ENCODE measurements at places on chromosomes 5 and 9. TPM values are rescaled to one million over a fixed set of nuclear protein-coding genes. Genes with fewer than 3 reads are reported as not detected.
A peak's percentile ranks its signal among the peaks of the same experiment; 100 is the strongest.

GRCh38 chr9:111913159-111913558 lies 16.5 kb downstream of the UGCG start:
- no peak for DNase-seq

GRCh38 chr5:148978370-148979082 lies 84.3 kb downstream of the SH3TC2 start:
- DNase-seq = no peak

- DNase-seq = no peak
Measured at GRCh38 chr9:123417289-123418051, 61.5 kb downstream of the CRB2 start.

DNA sequence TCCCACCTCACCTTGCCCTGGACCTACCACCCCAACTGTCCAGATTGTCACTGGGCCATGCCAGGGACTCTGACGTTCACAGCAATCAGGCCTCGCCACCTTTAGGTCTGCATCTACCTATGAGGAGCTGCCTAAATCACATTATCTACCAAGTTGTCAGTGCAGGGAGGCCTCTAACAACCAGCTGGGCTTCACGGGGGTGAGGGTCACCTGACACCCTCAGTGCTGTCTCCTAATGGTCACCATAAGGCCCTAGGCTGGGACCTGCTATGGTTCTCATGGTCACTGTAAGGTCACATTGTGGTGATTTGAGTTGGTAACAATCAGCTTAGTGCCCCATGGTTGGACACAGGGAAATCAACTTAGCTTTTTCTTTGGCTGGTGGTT lies 119.2 kb upstream of the CXCL14 start:
- DNase-seq = no peak

Gene AGXT2
- total RNA-seq = not detected

GRCh38 chr9:102456562-102456961 lies 538.6 kb upstream of the CYLC2 start:
- DNase-seq = no peak

Gene NPR2
- total RNA-seq = 2.1 TPM

DNA sequence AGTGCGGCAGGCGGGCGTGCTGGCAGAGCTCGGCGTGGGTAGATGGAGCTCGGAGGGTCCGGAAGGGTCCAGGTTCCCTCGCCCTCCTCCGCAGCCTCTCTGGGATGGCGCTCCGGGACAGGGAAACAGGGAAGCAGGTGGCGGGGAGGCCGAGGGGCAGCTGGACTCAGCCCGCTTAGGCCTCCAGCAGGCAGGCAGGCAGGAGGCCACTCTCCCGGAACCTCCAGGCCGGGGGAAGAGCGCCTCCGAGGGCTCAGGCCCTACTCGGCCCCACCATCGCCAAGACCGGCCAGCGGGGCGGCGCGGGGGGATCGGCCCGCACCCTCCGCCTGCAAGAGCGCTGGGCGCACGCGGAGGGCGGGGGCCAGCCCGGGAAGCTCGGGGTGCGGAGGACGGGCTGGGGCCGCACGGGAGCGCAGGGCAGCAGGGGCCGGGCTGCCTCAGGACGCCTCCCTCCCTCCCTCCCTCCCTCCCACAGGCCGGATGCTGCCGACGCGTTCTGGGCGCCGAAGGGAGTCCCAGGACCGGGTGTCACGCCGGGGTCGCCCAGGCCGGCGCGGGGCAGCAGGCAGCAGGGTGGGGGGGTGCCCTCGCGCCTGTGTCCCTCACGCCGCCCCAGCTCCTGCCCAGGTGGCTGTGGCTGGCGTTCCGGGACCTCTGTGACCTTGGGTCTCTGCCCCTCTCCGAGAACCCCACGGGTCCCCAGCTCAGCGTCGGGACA lies 977 bp downstream of the MGAT4B start:
- peak; percentile 58 for DNase-seq

DNA sequence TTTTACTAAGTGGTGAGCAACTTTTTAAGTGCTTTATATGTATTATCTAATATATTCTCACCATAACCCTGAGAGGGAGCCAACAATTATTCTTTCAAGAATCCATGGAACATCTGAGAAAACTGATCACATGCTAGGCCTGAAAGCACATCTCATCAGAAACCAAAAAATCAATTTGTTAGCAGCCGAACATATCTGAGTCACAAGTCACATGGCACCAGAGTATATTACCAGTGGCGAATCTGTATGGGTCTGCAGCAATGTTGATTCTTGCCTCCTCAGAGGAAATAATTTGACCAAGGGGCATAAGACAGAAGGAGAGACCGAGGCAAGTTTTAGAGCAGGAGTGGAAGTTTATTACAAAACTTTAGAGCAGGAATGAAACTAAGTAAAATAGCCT lies 25.3 kb upstream of the SIL1 start:
- DNase-seq = no peak

- DNase-seq = peak; percentile 33
Measured at GRCh38 chr5:54651482-54652076, 134.0 kb downstream of the SNX18 start.

Gene NLN
- total RNA-seq = 43.8 TPM

- DNase-seq = peak; percentile 60
Measured at GRCh38 chr9:79572608-79573411, 1.0 kb downstream of the TLE4 start.

DNA sequence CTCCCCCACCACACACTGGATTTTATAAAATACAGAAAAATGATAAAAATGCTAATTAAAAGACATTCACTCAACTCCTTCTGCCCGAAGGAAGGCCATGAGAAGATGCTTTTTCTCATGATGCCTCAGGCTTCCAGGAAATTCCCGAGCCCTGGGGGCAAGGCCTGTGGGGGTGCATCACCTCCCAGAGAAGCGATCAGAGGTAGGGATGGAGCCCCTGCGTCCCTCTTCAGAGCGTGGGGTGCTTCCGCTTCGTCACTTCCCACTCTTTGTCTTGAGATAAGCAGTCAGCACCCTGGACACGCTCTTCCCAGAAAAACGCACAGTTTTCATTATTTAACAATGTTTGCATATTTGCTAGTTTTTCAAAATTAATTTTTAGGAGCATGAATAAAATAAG lies 33.3 kb upstream of the SH3PXD2B start:
- no peak for DNase-seq

Gene OBP2B
- not detected for total RNA-seq

Gene SHISAL2B
- total RNA-seq = not detected

Gene PTGS1
- total RNA-seq = not detected

- no peak for DNase-seq
Measured at GRCh38 chr9:13962006-13962405, 351.9 kb downstream of the NFIB start.

Gene FCHSD1
- total RNA-seq = 7.5 TPM

DNA sequence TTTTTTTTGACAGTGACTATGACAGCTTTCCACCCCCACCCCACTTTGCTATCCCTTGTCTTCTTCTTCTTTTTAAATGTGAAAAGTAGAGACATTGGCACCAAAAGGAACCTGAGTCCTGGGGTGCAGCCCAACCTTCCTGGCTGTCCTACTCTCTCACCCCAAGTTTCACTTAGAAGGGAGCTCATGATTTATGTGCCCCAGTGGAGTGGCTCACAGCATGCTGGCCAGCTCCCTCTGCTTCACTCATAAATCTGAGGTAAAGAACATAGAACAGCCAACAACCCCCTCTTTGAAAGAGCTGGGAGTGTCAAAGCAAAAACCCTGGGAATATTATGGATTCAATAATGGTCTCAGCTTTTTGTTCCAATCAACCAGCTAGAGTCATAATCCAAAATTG lies 196.3 kb upstream of the DAPK1 start:
- no peak for DNase-seq

- DNase-seq = no peak
Measured at GRCh38 chr5:148125641-148126040, 42.7 kb upstream of the SPINK14 start.

- no peak for DNase-seq
Measured at GRCh38 chr9:26329974-26330373, 562.6 kb downstream of the CAAP1 start.

DNA sequence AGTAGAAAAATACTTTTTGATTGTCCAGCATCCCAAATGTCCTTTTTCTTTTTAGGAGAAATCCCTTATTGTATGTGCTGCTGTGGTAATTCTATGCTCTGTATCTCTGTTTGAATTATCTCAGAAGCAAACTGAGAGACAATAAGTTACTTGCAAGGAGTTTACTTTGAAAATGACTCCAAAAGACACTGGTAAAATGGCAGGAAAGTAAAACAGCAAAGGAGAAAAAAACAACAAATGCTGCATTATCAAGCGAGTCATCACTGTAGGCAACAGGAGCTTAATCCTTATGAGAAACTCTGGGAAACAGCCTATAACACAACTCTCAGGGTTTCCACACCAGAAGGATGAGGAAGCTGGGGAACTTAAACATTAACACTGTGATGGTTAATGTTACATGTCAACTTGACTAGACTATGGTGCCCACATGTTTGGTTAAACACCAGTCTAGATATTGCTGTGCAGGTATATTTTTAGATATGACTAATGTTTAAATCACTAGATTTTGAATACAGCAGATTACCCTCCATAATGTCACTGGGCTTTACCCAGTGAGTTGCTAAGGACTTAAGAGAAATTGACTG lies 92.6 kb upstream of the GAS1 start:
- DNase-seq = no peak

- no peak for DNase-seq
Measured at GRCh38 chr5:96315431-96315830, 117.6 kb downstream of the PCSK1 start.
